Astrocyte of the cerebellum (primary cell): ENCODE measurements at places on chromosomes 5 and 9.
A peak's percentile ranks its signal among the peaks of the same experiment; 100 is the strongest.

DNA sequence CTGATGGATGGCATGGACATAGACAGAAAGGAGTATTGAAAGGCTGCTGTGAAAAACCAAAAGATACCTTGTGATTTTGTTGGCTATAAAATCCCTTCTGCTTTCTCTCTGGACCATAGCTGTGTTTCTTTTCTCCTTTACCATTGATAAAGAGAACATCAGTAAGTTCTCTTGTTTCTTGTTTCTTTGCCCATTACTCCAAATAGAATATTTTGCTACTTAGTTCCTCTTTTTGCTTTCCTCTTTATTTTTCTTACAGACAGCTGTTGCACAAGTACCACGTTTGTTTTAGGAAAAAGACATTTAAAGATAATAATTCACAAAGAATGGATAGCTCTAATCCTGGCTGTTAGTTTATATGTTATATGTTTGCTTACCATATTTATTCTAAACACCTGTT, 1129.2 kb downstream of the DTWD2 start:
- DNase-seq: no peak

GRCh38 chr5:118906947-118907346, 81.4 kb downstream of the DTWD2 start:
- no peak for DNase-seq

DNA sequence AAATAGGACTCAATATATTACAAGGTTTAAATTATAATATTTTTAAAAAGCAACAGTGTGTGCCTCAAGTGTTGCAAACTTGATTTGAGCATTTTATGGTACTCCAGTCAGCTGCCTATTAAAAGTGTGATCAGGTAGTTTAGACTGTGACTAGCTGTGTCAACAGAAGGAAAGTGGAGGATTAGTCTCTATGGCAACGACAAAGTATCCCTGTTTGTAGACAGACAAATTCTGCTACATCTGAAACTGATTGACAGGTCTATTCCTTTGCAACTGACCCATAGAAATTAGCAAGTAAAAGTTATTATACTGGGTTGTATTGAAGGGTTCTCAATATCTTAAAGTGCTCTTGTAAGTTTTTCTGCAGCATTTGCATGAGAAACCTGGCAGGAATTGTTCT, 249.8 kb upstream of the ARRDC3 start:
- no peak for DNase-seq

DNA sequence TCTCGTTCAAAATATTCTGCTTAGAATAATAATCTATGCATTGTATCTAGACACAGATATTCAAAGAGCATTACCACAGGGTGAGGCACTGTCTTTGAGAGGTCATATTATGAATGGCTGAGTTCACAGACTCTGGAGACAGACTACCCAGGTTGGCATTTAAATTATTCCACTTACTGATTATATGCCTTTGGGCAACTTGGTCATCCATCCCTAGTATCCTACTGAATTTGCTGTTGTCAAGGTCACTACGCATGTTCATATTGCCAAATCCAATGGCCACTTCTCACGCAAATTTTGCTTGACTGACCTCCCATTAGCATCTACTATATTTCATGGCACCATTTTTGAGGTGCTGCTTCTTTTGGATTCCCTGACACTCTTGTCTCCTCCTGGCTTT, 498.6 kb upstream of the TLE4 start:
- no peak for DNase-seq

DNA sequence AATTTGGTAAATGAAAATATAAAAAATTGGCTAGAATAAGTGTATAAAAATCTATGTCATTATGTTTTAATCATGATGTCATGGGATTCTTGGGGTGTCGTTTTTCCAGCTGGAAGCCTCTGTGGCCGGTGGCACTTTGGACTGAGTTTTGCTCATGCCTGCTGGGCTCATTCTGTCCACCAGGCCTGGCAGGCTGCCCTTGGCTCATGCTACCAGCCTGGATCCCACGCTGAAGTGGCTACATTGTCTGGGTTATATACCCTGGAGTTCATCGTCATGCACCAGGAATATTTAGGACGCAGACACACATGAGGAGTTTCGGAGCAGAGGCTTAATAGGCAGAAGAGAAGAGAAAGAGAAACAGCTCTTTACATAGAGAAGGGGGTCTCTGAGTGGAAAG, 1913.7 kb upstream of the WWC1 start:
- DNase-seq: no peak

DNA sequence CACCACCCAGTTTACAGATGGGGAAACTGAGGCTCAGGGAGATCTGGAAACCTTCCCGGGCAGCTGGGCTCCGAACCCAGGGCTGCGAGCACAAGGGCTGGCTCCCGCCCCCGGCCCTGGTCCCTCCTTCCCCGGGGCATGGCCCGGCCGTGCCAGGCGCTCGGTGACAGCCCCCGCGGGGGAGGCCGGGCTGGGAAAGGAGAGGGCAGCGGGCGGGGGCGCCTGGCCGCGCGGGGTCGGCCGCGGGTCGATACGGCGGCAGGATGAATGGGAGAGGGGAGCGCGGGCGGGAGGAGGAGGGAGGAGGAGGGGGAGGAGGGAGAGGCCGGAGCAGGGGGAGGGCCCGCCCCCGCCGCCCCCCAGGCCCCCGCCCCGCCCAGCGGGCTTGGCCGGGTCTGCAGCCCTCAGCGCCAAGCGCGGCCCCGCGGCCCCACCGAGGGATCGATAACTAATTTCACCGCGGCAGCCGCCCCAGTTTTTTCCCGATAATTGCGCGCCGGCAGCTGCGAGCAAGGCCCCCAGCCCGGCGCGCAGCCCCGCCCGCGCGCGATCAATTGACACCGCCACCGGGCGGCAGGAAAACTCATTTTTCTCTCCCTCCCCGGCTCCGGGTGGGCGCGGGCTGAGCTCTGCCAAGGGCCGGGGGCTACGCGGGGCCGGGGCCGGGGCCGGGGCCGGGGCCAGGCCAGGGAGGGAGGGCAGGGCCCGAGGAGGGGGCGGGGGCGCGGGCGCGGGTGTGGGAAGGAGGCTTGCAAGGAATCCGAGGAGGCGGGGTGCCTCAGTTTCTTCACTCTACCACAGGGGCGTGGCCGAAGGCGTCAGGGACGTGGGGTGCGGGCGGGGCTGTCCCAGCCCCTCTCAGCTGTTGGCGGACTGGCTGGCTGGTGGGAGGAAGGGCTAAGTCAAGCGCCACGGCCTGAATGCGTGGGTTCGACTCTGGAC, 52.1 kb downstream of the C9orf50 start:
- no peak for DNase-seq

DNA sequence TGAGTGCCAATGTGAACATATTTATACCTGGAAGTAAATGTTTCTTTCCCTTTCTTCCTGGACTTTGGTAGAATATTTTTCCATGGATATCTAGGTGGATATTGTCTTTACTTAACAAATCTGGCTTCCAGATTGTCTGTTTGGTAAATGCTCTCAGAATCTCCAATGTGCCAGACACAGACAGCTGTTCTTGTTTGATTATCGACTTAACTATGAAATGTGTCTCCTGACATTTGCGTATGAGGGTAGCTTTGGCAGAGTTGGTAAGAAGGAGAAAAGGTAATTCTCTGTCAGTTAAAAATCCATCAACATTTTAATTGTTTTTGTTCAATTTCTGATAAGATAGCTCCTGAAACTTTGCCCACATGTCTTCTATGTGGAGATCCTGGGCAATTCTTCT, 196.4 kb upstream of the NUDT12 start:
- DNase-seq: no peak

DNA sequence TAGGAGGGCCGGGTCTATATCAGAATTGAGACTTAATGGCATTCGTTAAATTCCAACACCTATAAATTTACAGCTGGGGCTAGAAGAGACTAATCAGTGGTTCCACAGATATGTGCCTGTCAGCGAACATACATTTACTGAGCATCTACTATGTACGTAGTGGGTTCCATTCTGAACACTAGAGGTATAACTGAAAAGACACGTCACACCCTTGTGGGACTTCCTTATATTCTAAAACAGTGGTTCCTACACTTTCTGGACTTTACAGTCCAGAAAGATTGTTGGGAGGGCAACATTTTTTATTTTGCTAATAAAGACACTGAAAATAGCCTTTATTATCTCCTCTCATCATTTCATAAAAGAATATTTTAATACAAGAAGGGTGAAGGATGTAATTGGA, 140.5 kb downstream of the SCAMP1 start:
- DNase-seq: no peak

DNA sequence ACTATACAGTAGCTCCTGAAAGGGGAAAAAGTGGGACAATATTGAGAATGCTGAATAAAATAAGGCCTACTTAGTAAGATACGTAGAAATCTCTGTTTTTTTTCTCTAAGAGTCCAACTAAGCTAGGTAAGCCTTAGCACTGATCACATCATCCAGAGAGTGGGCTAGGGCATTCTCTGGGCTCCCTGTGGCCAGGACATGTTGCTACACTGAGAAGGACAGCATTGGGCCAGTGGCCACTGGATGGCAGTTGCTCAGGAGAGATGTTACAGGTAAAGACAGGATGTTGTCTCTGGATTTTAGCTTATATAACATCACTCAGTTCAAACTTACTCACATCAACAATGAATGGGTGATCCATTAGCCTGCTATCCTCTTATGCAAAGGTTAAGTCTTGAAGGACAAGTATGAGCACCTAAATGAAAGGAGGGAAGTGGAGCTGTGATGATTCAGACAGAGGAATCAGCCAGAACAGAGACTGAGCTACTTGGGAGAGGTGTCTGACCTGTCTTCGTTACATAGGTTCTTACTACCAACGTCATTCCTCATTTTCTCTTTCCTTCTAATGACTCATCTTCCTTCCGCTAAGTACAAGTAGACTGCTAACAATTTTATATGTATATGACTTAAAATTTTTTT, 226.6 kb upstream of the ADCY2 start:
- DNase-seq: no peak

- DNase-seq: peak; percentile 81
Measured at GRCh38 chr9:77751341-77752091, 103.4 kb upstream of the GNA14 start.

DNA sequence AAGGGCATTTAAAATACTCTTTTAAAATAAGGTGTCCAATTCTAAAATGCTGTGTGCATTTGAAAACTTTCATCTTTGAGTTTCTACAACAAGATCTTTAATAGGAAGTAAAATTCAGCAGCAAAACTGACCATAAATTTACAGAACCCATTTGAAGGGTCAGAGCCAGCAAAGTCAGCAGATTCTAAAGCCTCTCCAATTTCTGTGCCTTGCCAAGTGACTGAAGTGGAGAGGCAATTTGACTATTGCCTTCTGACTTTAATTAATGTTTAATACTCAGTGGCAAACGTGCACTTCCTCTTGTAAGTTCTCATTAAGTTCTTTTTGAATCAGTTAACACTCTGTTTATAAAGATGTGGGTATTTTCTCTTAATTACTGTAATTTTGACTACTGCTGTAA, 155.2 kb downstream of the BAAT start:
- no peak for DNase-seq

- no peak for DNase-seq
Measured at GRCh38 chr5:169781420-169782345, 144.6 kb downstream of the DOCK2 start.

DNA sequence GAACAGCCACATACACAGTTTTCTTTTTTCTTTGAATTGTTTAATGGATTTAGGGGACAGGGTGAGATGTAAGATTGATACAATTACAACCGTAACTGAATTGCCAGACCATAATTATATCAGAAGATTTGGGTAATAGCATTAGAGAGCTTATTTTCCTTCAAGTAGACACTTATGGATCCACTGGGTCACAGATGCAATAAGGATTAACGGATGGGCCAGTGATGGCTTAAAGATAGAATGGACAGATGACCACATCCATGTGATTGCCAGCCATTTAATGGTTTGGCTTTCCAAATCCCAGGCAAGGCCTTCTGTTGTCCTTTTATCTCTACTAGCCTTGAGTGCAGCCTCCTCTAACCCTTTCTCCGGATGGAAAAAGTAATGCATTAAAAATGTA, 94.7 kb upstream of the NUDT12 start:
- DNase-seq: no peak

- no peak for DNase-seq
Measured at GRCh38 chr5:58191443-58191842, 268.4 kb downstream of the PLK2 start.

- DNase-seq: no peak
Measured at GRCh38 chr5:166127766-166128570, 2163.5 kb upstream of the WWC1 start.

- no peak for DNase-seq
Measured at GRCh38 chr9:95586326-95586725, 69.6 kb upstream of the PTCH1 start.

DNA sequence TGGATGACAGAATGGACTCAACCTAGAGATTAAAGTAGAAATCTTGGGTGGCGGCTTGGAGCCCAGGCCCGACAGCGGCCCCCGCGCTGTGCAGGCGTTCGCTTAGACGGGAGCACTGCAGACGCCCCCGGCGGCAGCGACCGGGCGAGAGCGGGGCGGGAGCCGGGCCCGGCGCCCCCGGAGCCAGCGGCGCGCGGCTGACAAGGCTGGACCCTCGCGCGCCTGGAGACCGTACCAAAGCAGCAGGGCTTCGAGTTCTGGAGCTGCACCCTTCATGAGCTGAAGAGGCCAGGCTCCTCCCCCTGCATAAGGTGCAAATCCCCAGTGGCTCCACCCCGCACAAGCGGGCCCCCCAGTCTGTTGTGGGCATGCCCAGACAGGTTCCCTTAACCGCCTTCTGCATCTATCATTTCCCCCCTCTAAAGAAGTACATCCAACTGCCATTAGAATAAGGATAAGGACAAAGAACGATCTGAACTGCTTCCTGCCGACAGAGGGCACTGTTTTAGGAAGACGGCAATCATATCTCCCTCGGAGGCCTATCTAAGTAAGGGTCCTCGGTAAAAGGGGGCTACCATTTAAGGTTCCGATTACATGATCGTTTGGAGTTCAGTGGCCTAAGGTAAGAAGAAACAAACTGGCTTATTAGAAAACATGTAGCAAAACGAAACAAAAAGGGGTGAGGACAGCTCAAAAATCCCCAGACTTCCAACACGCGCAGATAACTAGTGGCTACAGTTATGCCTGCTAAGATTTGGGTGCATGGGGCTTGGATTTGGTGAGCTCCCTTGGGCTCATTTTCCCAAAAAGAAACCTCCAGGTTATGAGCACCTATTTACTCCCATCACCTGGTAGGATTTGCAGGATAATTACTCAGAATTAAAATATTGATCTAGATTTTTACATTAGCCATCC, 66.3 kb downstream of the RGMB start:
- DNase-seq: no peak

GRCh38 chr5:77707791-77708190, 68.3 kb downstream of the TBCA start:
- DNase-seq: no peak

DNA sequence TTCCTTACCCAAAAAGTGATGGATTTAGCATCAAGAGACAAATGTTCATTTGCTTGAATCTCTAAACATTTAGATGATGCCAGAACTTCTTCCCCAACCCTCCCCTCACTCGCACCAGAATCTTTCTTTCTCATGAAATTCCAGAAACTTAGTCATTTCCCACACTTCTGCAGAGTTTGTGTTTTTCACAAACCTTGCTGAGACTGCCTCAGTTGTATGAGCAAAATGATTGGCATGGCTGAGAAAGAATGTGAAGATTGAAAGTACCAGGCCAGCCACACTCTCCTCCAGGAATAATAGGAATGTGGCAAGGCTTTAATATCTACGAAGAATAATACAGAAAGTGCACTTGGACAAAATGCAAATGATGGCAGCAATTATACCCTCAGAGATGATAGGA, 428.3 kb upstream of the CDH6 start:
- DNase-seq: peak; percentile 29

- no peak for DNase-seq
Measured at GRCh38 chr9:123343443-123344191, 12.4 kb upstream of the CRB2 start.
